ENCODE measurements at places on chromosomes 16 and 17.

- DNase-seq, result no peak
Observed at GRCh38 chr17:78672871-78673371, 95.7 kb upstream of the DNAH17 start.

DNA sequence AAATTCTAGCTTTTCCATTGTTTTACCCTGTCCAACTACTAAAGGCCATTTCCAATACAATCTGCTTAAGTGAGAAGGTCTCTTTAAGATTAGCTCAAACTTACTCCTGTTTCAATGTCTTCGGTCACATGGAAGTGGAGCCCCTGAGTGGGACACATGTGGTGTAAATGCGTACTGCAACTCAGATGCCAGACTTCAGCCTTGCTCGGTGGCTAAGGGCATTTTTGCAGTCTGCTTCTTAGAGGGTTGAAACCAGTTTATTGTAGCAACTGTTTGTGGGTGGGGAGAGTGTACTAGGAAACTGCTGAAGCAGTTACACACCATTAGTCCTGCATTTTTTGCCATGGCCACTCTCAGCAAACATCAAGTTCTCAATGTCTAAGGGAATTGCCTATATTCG lies 140.6 kb downstream of the PARN start:
- DNase-seq, result no peak

DNA sequence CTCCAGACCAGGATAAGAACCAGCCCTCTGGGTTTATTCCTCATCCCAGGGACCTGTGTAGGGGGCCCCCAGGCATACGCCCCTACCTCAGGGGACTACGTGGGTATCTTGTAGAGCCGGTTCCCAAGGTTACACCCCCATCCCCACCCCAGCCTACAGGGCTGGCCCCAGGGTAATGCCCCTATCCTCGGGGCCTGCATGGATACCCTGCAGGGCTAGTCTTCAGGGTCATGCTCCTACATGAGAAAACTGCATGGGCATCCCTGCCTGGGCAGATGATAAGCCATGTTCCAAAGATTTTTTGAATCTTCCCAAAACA lies 14.2 kb downstream of the HDAC5 start:
- no peak for DNase-seq

DNA sequence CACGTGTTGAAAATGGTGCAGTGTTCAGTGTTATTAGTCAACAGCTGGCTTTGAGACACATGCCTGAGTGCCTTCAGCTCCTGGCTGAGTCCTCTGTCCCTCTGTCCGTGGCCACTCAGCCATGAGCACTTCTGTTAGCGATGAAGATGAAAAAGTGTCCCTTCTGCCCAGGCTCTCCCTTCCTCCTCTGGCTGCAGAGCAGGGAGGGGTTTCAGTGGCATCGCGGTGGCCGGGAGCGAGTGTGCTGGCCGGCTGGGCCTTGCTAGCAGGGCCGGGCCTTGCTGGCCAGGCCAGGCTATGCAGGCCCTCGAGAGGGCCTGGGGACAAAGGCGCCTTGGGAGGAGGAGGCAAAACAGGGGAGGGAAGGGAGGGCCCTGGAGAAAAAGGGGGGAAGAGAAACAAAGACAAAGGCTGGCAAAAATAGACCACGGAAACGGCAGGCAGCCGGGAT lies 47.7 kb downstream of the CMIP start:
- no peak for DNase-seq

- DNase-seq, result no peak
Observed at GRCh38 chr17:66953630-66954020, 10.9 kb upstream of the CACNG4 start.

DNA sequence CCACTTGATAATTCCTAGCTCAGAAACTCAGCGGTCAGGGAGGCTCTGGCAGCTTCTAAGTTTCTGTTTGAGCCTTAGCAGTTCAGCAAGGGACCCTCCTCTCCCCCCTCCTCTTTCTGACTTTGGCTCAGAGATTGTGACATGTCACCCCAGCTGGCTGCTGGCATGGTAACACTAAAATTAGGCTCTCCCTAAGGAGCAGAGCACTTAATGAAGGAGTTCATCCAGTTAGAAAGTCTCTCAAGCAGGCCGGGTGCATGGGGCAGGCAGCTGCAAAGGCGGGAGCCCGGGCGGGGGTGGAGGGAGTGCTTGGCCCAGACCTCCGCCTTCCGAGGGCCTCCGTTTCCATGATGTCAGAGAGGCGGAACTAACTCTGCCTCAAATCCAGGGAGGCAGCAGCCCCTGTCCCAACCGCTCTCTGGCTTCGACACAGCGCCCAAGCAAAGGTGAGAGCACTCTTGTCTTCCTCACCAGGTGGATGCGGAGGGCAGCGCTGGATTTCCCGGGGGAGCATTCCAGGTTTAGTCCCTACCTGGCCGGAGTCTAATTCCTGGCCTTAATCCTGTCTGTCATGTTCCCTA lies 128.0 kb upstream of the PLCG2 start:
- no peak for DNase-seq

- DNase-seq, result no peak
Observed at GRCh38 chr17:6853764-6854442, 22.4 kb upstream of the TEKT1 start.

DNA sequence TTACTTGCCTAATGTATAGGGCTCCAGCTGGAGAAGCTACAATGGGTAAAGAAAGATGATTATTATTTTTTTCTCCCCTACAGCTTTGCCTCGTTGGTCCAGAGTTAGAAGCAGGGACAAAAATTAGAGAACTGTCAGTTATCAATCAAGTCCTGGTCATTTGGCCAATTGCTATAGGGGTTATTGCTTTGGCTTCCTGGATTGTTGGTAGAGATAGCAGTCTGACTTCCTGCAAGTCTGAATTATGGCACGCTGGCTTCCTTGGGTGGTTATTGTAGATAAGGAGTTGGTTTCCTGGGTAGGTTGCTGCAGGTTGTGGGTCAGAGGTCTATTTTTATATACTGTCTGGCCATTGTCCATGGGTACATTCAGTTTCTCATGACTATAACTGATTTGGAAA lies 84.7 kb upstream of the ELAC2 start:
- no peak for DNase-seq

- DNase-seq, result no peak
Observed at GRCh38 chr16:65713181-65713808, 591.4 kb upstream of the CDH11 start.

DNA sequence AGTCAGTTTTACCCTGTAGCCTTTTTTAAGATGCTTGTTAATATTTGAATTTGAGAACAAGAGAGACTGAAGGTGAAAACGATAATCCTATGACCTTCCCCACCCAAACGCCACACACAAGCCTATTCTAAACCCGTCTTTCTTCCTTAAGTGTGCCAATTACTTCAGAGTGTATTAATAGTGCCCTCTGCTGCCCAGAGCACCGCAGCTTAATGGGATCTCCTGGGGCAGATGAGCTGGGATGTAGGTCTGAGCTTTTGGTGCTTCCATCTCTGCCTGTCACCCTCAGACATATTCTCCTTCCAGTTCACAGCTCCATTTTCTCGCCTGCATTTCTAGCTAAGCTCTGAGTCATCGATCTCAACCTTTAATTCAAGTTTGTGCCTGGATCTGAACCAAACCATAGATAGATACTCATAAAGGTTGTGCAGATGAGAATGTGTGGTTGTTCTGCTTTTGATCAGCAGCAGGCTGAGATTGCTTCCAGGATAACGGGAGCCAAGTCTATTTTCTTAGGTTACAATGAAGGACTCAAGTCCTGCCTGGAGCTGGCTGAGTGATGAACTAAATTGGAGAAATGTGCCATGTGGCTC lies 46.4 kb upstream of the CDH13 start:
- no peak for DNase-seq

- no peak for DNase-seq
Observed at GRCh38 chr17:17216776-17217175, 10.6 kb upstream of the PLD6 start.

DNA sequence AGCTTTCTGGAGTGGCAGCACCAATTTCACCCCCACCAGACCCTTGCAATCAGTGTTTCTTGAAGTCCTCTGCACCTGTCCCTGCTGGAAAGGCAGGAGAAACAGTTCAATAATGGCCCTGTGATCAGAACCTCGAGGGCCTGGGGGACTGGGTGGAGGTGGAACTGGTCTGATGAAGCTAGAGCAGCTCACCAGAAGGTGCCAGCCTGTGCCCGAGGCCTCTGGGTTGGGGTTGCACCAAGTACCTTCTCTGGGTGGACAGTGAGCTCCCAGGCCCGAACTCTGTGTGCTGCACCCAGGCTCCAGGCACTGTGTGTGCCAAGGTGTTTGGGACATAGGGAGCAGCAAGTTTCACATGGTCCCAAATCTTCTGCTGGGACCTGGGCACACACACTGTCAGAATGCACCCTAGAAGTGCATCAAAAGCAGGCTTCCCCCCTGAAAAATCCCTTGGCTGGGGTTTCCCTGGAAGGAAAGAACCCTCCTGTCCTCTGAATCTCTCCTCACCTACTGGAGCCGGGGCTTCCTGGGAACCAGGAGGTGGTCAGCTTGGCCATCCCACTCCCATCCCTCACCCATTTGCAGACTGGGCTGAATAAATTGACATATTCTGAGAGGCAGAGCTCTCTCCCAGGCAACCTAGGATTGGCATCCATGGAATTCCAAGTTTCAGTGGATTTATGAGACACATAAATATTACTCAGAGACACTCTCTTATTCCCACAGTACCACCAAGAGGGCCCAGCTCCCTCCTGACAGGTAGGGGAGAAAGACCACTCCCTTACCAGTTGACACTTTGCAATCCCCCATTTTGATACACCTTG lies 17.4 kb downstream of the CD300LG start:
- no peak for DNase-seq

GRCh38 chr16:3968551-3968950 lies 88.0 kb upstream of the CREBBP start:
- no peak for DNase-seq

- no peak for DNase-seq
Observed at GRCh38 chr17:3845291-3845620, 790 bp downstream of the NCBP3 start.

DNA sequence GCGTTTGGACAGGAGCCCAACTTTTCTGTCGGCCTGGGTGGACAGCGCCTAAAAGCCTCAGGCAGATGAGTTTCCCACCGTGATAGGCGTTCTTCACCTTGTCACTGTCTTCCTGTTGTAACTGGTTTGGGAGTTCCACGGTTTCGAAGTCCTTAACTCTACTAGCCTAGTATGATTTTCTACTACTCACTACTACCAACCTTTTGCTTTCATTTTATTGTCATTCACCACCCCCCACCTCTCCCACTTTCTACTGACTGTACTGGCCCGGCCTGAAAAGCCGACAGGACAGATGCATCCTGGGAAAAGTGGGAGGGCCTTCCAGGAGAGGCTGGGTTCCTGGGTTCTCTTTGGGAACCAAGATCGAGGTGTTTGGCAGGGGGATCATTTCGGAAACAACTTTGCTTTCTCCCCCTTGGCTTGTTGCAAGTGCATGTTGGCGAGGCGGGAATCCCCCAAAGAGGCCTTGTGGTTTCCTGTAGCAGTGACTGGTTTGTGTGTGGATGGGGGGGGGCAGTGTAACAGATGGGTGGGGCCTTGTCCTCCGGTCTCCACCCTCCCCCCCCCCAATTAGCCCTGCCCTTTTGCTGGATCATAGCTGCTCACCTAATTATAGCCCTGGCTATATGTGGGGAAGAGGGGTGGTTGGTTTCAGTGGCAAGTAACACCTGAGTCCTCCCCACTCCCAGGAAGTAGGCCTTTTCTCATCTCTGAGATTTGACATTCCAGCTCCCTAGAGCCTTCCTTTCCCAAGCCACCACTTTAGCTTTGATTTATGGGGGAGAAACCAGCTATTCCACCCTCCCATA lies 1.4 kb downstream of the EIF5A start:
- no peak for DNase-seq

DNA sequence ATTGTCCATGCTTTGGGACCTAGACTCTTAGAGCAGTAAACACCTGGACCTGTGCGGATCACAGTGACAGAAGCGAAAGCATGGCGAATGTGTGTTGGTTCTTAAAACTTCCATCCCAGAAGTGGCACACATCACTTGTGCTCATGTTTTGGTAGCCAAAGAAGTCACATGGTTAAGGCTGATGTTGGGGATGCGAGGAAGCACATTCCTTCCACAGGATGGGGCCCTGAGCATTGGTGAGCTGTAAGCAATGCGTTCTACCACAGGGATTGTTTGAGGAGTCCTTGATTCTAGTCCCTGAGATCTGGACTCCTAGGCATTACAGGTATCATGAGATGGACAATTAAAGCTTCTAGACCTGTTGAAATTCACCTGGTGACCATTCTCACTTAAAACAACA lies 375.9 kb downstream of the UTP18 start:
- no peak for DNase-seq

DNA sequence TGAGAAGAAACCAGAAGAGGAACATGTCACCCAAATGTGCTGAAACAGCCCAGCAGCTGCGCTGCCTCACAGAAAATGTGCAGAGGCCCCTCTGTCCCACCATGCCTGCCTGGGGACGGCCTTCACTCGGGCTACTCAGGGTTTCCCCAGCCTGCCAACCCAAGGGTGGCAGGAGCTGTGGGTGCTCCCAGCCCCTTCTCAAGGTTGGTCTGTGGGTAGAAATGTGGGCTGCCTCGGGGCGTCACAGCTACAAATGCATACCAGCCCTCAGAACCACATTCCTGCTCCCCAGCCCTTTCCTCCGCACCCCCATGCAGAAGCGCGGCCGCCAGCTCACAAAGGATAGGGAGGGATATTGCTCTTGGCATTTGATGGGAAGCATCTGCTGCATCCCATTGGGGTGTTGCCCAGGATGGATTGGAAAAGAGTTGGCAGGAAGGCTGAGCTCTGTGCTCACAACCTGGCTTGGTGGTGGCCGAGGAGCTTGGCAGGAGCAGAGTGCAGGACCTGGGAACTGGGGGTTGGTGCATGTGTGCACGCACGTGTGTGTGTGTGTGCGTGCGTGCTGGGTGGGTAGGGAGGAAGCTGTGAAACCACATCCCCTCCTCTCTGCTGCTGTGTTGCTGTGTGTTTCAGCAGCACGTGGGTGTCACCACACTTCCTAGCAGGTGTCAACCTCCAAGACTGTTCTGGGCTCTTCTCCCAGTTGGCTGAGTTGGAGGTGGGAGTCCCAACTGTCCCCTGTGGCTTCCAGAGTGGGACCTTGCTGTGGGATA lies 304.4 kb downstream of the SEC14L1 start:
- DNase-seq, result no peak

DNA sequence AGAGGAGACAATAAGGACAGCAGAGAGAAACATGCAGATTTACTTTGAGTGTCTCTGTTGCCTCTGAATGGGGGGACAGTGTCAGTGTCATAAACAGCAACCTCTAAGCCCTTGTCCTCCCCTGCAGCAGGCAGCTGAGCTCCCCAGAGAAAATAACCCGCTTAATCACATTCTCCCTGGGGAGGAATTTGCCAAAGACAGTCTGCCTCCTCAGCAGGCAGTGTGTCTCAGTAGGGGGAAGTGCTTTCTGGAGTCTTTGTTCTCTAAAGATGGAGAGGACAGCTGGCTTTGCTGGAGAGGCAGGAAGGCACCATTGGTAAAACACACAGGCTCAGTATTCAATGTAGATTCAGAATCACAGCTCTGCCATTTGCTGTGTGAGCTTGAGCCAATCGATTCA lies 16.1 kb downstream of the TEKT5 start:
- DNase-seq, result peak; percentile 61

DNA sequence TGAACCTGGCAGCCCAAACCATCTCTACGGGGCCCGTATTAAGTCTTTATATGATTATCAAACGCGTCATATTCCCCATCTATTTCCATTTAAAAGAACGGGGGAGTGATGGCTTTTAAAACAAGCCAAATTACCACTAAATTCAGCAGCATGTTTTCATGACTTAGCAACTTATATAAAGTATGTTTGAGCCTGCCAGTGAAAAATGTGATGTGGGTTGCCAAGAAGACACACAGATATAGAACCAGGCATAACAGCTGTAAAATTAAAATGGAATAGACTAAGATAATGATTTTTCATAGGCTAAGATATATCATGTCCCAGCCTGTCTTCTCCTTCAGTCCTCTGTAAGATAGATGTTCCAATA lies 44.8 kb upstream of the HSBP1 start:
- no peak for DNase-seq

Measured in D721Med (cell line).